ENCODE measurements at places on chromosomes 4 and X.

DNA sequence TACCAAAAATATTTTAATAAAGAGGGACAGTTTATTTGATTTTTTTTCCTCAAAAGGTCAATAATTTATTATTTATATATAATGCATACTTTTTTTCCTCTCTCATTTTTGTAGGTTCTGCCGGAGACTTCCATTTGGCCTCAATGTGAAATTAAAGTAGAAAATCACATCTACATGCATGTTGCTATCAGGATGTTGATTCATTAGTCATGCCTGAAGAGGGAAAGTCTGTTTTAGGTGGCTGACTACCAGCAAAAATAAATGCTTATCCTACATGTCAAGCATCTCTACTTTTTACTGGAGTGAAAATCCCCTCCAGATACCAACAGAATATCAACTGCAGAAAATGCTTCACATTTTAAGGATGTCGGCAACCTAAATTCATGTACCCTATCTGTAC, 41.5 kb downstream of the KIAA0232 start:
- no peak for DNase-seq

DNA sequence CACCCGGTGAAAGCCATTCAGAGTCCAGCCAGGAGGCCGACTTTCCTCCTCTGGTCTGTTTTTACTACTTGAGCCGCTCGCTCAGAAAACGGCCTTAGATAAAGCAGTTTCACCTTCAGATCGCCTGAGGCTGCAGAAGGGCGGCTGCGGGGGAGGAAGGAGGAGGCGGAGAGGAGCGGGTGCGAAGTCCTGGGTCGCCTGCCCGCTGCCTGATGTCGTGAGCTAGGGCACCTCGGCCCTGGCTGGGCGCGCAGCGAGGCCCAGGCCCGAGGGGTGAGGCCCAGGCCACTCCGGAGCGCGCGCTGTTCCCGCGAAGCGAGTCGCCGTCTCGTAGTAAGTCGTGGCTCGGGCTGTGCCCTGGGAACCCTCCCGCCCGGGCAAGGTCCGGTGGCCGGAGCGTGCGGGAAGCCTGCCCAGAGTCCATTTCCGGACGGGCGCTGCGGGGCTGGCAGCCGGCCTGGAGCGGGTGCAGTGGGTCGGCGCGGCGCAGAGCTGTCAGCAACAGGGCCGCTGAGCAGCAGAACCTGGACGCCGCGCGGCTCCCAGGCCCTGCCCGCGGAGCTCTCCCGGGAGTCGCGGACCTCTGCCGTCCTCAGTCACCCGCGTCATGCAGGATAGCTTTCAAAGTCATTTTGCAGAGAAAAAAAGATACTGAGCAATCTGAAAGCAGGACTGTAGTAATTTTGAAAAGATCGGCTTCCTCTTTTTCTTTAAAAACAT, 18.6 kb downstream of the TRIM2 start:
- DNase-seq, result no peak

- no peak for DNase-seq
These were observed 130.6 kb downstream of the LDB2 start for GRCh38 chr4:16767861-16768260.

- DNase-seq, result no peak
These were observed 16.7 kb upstream of the SOD3 start for GRCh38 chr4:24778464-24779225.

GRCh38 chrX:13151828-13152517, 107.6 kb upstream of the FAM9C start:
- DNase-seq, result no peak

All from vagina (tissue), 2 donors.